NCI-H748 treated with DMSO at 0.1 percent for 48 hours (cell line): ENCODE measurements at places on chromosomes 1 and 21.

GRCh38 chr1:175865041-175865766, 121.8 kb upstream of the TNR start:
- no peak for DNase-seq

DNA sequence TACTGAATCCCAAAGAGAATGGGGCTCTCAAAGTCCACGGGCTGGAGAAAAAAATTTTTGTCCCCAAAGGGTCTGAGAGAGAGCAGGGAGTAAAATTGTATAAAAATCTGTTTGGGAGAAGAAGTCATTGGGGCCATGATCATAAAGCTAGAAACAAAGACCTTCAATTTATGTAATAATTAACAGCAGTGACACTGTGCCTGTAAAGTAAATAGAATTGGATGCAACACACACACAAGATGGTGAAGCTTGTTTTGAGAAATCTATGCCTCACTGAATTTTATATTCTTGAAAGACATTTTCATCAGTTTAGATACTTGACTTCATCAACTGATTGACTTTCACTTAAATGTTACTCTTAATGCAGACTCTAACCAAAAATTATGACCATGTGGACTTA, 600.5 kb upstream of the ADAMTS5 start:
- no peak for DNase-seq

DNA sequence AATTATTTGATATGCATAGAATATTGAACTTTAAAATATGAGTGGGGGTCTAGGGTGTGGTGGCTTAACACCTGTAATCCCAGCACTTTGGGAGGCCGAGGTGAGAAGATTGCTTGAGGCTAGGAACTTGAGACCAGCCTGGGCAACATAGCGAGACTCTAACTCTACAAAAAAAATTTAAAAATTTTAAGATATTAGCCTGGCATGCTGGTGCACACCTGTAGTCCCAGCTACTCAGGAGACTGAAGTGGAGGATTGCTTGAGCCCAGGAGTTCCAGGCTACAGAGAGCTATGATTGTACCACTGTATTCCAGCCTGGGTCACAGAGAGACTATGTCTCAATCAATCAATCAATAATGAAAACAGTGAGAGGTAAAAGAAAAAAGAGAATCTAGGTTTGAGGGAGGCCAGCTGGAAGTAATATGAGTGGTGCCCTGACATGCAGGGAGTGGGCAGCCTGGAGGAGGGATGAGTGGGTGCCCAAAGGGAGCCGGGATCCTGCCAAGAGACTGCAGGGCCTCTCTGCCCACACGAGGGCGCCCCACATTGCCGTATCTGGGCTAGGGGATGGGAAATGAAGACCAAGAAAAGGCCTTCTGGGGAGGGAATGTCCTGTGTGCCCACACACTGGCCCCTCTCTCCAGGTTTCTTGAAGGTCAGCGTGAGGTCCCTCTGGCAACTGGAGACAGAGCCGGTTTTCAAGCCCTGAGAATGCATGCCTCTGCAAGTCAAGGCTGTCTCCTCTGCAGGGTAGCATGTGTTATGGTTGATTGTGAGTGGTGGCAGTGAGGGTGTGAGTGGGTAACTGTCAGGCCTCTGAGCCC, 93.9 kb upstream of the PPM1J start:
- DNase-seq = peak; percentile 9

GRCh38 chr1:2412773-2413494, 570 bp upstream of the PEX10 start:
- DNase-seq = no peak

GRCh38 chr21:42691901-42692559, 38.6 kb downstream of the PDE9A start:
- no peak for DNase-seq

GRCh38 chr1:217333939-217334338, 297.0 kb downstream of the GPATCH2 start:
- peak; percentile 4 for DNase-seq

DNA sequence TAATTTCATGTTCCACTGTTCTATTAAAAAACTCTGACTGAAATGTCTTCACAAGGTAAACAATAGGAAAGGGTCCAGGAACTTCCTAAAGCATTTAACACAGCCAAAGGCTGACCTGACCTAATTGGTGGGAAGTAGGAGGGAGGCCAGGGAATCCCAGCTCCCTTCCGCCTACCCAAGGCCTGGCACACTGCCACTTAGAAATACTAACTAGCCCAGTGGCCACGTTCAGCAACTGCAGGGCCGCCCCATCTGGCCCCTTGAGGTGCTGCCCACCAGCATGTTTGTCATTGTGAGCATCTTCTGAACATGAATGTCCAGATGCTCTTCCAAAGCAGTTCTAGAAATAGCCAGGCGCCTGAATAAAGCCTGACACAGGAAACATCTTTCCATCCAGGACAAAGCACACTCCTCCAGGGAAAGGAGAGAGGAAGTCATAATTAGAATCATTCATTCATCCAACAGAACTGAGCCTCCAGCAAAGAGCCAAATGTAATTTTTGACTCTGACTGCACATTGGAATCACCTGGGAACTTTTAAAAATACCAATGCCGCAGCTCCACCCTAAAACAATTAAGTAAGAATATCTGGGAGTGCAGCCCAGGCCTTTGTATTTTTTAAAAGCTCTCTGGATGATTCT, 44.6 kb upstream of the BCL9 start:
- DNase-seq = no peak

- DNase-seq = no peak
Measured at GRCh38 chr1:33358795-33359503, 38.1 kb upstream of the A3GALT2 start.

- DNase-seq = no peak
Measured at GRCh38 chr1:116299248-116299647, 73.8 kb upstream of the ATP1A1 start.

- DNase-seq = no peak
Measured at GRCh38 chr1:53320646-53321045, 7.2 kb downstream of the LRP8 start.

DNA sequence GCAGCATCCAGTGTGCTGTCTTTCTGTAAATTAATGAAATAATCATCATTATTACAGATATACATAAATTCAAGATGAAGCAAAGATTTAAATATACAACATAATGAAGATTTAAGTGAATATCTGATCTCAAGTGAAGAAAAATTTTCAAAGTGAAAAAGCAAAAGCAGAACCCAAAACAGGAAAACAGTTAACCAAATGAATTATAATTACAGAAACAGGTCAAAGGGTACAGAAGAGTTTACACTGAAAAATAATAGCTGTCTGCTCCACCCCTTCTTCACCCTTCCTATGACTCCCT, 44.8 kb upstream of the GTF2B start:
- no peak for DNase-seq

GRCh38 chr1:155043793-155044192, 7.3 kb upstream of the ADAM15 start:
- DNase-seq = no peak

DNA sequence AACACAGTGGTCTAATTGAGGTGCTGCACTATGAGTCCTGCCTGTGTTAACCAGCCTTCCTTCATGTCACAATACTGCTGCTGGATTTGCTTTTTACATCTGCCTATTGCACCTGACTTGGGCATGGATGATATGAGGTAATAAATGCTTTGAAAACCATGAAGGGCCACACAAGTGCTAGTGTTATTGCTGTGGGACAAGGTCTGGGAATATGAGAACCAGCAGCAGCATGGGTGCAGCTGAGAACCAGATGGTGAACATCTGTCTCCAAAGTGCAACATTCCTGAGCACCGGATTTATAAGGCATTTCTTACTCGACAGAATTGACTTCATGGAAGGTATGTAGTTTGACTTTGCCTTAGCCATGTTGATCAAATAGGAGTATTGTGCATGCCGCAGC, 16.6 kb downstream of the TRIM45 start:
- no peak for DNase-seq

DNA sequence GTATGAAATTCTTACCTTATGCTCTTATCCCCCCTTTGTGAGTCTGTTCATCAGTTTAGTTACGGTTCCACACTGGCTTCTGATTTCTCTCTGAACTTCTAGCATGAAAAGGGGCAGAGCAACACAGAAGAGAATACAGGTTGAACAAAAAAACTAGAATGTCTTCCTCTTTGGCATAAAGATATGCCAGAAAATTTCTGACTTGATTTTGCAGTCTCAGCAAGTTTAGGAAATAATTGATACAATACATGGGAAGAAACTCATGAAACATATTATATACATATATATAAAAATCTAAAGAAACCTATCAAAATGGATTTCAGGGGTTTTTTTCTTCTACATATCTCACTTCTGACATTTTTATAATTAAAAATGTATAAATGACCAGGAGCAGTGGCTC, 27.0 kb downstream of the SH3GLB1 start:
- DNase-seq = no peak
